ENCODE measurements at places on chromosomes 4 and X.

DNA sequence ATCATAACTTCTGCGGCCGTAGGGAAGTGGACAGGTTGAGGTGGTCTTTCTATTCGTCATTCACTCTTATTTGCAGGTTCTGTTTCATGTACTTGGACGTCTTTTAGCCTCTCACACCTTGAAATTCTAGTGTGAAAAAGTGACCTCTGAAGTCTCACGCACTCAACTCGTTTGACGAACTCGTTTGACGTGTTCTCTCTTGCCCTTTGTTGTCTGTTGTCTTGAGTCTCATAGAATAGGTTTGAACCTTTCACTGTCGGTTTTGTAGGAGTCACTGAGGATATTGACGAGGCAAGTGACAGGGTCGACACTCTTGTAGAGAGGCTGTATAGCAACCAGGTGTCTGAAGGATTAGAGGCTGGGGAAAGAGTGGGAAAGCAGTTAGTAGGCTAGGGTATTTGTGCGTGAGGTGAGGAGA, 1.1 kb upstream of the PGRMC2 start:
- DNase-seq = peak; percentile 34

GRCh38 chrX:155968791-155969190, 28.7 kb upstream of the IL9R start:
- DNase-seq = no peak

GRCh38 chr4:89489338-89489771, 181.8 kb upstream of the GPRIN3 start:
- no peak for DNase-seq

GRCh38 chr4:37446016-37446415, 201.5 kb downstream of the NWD2 start:
- no peak for DNase-seq

DNA sequence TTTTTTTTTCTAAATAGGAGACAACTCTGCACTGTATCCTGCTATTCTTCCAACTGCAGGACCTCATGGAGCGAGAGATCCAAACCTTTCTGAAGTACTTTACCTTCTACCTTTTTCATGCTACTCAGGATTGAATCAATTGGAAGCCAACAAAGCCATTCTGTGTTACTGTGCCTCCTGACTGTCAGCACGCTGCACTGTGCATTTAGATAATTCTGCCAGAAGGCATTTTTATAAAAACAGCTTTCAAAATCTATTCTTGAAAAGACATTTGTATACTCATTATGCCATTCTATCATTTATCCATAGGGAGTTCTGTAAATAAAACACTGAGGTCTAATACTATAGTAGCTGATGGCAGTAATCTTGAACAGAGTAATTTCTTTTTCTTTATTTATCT, 142.8 kb downstream of the SLIT2 start:
- no peak for DNase-seq

- DNase-seq = no peak
Observed at GRCh38 chrX:10444204-10444603, 176.2 kb downstream of the MID1 start.

- DNase-seq = peak; percentile 53
Observed at GRCh38 chr4:13248621-13249298, 235.4 kb downstream of the RAB28 start.

DNA sequence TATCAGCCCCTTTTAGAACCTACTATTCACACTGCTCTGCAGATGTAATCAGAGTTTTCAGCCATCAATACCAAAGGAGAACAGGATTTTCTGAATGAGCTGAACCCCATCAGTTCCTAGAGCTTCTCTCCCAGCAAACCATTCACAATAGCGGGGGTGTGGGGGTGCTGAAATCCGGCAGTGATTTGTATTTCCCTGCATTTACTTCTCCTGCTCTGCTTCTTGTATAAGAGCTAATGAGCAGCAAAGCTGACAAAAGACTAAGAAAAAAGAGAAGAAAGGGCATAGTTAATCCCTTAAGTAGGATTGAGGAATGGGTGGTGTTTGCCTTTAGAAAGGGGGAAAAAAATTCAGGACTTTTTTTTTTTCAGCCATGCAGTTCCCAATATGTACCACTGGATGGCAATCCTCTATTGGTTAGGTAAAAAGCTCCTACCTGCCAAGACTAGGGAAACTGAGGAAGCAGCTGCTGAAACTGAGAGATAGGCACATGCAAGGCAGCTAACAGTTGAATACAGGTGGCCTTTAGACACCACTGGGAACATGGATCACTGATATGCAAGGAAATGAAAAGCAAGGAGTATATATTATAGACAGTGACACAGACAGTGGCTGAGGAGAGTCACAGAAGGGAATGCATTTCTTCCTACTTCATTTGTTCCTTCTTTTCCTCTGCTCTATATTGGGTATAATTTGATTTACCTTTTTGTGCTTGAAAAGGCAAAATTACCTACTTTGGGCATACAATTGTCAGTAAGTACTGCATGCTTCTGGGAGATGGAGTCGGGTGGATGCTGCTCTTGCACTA, 217.9 kb downstream of the HS6ST2 start:
- no peak for DNase-seq

DNA sequence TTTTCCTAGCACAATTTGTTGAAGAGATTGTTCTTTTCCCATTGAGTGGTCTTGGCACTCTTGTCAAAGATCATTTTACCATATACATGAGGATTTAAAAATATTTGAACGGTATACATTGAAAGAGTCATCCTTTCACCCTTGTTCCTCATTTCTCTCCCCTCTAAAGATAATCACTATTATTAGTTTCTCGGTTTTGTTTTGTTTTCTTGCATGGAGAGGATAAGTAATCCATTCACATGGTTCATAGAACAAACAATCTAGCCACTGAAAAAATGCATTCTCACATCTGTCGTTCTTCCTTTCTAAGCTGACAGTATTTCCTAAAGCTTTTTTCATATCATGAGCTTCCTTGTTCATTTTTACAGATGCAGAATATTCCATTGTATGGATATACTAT, 39.2 kb upstream of the MSMO1 start:
- DNase-seq = no peak

DNA sequence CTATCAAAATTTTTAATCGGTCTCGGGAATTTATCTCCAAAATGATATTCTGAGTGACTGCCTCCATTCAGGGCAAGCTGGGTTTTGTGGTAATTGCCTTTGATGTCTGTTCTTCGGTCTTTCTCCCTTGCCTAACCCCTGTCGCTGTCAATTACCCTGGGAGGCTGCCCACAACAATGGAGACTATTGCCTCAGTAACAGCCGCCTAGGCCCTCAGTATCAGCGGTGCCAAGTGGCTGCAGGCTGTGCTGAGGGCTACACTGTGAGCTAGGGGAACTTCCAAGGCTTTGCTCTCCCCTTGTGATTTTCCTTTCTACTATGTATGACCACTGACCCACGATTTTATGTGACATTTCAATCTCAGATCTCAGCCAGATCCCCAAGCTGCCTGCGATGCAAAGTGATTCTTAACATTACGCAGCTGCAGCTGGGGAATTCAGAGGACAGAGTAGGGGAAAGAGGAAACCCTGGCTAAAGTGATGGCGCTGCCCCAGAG, 36.3 kb upstream of the REST start:
- DNase-seq = peak; percentile 43

GRCh38 chr4:15757054-15757453, 21.1 kb upstream of the CD38 start:
- DNase-seq = no peak

DNA sequence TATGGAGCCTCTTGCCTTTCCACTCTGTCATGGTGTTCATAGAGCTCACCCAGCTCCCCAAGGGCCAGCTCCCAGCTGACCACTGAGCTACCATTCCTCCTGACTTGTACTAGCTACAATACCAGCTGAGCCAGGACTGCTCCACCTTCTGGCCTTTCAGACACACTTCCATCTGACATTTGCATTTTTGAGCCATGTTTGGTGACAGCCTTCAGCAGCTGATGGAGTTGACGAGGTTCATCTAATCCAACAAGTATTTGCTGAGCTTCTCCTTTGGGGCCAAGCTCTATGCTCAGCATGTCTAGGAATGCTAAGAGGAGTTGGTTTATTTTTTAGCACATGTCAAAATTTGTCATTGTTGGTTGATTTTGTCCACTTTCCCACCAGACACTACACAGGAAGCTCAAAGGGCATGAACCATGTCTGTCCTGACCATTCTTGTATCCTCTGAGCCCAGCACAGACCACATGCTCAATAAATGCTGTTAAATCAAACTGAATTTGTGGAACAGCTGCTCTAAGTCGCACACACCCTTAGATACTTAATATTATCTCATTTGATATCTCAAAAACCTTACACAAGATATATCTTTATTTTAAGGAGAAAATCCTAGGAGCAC, 142.6 kb upstream of the PPARGC1A start:
- peak; percentile 41 for DNase-seq

GRCh38 chrX:119579414-119579813, 5.1 kb downstream of the UBE2A start:
- no peak for DNase-seq

DNA sequence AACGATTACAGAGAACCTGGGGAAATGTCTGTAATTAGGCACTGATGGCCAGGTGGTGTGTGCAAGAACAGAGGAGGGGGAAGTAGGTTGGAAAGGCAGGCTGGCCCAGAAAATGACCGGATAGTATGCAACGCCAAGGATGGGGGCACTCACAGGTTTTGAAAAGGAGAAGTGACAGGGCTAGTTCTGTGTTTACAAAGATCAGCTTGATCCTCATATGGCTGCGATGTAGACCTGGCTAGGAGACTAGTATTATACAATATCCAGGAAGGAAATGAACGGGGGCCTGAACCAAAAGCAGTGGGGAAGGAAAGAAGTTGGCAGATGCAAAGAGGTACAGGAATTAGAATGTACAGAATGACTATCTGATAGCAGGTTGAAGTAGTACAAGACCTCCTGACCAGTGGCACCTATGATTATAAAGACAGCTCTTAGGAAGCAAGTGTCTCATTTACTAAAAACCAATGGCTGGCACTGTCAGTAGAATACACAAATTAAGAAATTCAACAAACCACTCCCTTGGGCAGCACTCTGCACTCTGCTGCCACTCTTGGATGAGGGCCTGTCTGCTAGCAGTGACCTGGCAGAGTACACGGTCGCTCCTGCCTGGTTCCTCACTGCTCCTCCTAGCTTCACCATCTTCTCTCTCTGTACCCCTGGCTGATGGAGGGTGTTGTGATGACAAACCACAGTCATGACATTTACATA, 14.1 kb downstream of the MFAP3L start:
- DNase-seq = no peak

DNA sequence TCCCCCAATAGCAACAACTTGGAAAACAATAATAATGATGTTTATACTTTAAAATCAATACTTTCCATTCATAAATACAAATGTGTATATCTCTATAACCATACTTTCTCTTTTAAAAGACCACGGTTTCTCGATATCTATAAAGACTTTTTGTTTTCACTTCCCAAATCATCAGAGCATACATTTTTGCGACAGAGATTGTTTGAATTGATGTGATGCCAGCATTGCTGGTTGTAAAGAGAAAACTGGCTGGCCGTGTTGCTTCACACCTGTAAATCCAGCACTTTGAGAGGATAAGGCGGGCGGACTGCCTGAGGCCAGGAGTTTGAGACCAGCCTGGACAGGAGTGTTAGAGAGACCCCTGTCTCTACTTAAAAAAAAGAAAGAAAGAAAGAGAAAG, 77.6 kb upstream of the ZNF518B start:
- no peak for DNase-seq

DNA sequence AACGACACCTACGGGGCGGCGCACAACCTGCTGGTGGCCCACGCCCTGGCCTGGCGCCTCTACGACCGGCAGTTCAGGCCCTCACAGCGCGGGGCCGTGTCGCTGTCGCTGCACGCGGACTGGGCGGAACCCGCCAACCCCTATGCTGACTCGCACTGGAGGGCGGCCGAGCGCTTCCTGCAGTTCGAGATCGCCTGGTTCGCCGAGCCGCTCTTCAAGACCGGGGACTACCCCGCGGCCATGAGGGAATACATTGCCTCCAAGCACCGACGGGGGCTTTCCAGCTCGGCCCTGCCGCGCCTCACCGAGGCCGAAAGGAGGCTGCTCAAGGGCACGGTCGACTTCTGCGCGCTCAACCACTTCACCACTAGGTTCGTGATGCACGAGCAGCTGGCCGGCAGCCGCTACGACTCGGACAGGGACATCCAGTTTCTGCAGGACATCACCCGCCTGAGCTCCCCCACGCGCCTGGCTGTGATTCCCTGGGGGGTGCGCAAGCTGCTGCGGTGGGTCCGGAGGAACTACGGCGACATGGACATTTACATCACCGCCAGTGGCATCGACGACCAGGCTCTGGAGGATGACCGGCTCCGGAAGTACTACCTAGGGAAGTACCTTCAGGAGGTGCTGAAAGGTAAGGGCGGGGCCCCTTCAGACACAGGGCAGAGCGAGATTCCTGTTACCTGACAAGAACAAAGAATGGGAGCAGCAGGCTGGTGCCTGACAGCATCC, 11.7 kb downstream of the RPL9 start:
- DNase-seq = peak; percentile 40

DNA sequence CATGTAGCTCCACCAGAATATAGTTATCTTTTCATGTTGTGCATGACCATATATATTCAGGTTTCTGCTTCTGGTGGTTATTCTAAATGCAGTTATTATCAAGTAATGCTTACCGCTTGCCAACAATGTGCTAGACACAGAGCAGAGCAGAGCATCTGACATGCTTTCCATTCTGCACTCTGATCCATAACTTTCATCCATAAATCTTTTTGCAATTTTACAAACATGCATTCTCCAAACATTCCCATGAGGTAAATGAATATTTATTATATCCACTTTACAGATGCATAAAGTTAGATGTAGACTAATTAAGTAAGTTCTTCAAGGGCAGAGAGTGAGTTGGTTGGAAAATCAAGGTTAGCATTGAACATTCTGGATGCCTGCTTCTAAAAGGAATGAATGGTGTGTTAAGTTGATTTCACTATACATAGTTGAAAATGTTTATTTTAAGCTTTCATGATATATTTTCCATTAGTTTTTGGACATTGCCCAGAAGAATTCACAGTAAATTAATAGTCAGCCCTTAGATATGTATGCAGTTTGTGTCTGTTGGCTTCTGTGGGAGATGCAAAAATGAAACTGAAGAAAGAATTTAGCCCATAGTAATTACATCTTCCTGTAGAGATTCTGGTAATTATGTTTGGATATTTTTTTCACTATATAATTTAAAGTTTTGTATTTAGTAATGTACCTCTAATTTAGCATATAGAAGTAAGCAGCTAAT, 867.8 kb downstream of the CCSER1 start:
- DNase-seq = no peak

DNA sequence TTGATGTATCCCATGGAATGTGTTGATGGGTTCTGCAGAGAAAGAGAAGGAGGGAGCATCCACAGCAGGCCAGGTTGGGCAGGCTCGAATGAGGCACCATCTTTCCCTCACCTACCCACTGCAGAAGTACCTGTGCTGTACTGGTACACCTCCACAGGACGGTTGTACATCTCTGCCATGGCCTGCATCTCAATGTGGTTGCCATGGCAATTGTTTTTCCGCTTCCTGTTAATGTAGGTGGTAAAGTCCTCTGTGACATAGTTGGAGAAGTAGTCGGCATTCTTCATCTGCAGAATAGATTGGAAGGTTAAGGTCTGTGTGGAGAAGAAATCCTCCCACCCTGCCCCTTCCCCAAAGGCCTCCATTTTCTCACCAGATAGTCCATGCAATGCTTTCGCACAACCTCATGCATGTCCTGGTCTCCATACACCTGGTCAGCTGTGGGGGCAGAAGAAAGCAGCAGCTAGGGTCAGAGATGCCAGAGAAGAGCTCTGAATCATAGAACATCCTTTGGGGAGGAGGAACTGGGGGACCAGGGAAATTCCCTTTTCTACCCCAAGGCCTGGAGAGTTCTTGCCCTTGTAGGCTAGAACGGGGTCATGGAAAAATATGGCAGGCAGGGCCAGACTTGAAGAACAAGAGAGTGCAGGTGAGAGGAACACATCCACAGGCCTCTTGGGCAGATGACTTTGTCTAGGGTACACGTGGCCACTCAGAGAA, 15.9 kb upstream of the PIM2 start:
- no peak for DNase-seq

Data from AG10803 (cell line).